ENCODE measurements at places on chromosomes 12 and 14.

DNA sequence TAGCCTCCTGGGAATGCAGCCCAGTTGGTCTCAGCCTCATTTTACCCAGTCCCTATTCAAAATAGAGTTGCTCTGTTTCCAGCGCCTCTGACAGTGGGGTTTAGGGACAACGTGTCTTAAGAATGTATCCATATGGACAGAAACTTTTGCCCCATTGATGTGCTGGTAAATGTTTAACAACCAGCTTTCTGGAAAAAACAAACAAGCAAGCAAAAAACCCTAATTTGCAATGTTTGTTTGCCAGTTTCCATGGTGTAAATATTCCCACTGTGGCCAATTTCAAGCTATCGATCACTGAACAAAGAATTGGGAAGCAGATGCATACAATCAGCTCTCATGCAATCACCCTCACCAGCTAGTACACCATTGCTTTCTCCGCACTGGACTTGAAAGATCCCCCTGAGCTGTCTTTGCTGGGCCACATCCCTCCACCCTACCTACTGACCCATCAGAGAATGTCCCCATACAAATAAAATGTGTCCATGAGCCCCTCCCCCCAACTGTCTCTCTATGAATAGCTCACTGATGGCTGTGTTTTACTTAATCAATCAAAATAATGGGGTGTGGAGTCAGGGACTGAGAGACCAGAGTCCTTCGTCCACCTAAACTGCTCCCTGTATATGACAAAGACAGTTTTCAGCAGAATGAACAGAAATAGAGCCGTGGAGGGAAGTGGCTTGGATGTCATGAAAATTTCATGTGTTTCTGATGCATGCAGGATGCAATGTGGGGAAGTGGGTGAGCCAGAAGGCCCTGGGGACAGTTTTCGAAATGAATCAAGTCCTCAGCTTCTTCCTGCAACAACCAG lies 40.8 kb downstream of the CCDC60 start:
- DNase-seq: no peak

- DNase-seq: no peak
These were observed 2.7 kb downstream of the SDR9C7 start for GRCh38 chr12:56931474-56931978.

- DNase-seq: no peak
These were observed 4.9 kb upstream of the HDAC7 start for GRCh38 chr12:47824635-47825034.

DNA sequence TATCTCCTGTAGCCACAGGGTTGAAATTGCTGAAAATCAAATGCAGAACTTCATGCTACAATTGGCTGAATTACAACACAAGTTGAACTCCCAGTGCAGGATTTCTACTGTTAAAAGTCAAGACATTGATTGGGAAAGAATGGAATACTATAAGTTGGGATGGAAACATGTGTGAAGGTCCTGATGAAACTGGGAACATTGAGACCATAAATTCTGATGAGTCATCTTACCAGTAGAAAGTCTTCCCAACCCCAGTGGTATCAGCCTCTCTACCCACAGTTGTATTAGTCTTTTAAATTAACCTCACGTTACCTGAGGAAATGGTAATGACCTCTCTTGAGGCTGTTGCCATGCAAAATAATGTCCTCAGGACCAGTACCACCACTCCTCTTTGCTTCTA lies 27.4 kb upstream of the DYRK2 start:
- DNase-seq: no peak

DNA sequence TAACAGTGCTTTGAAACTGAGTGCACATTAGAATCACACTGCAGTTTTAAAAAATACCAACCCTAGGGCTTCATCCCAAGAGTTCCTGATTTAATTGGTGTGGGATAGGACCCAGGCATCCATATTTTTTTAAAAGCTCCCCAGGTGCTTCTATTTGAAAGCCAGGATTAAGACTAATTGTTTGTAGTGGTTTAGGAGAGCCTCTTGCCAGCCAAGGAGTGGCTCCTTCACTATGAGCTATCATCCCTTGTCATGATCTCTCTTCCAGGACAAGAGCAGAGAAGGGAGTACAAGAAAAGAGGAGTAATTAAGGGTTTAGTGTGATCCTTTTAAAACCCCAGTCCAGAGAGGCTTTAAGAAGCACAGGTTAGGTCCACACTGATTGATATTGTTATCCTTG lies 178.0 kb downstream of the CAND1 start:
- no peak for DNase-seq

DNA sequence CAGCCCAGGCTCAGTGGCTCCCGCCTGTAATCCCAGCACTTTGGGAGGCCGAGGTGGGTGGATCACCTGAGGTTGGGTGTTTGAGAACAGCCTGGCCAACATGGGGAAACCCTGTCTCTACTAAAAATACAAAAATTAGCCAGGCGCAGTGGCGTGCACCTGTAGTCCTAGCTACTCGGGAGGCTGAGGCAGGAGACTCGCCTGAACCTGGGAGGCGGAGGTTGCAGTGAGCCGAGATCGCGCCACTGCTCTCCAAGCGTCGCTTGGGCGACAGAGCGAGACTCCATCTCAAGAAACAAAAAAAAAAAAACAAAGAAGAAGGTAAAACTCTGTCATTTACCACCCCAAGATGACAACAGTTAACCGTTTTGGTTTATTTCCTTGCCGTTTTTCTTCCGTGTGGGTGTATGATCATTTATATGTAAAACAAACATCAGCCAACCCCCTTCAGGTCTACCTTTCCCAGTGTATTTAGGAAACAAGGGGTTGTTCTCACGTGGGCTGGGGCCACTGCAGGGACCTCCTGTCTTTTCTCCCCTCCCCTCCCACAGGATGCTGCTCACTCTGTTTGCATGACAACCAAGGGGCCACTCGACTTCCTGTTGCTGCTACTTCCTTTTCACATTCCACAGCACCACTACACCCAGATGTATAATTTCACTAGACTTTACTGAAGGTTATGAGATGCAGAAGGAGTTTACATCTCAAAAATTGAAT lies 13.6 kb downstream of the TTC9 start:
- DNase-seq: no peak

- DNase-seq: no peak
These were observed 22.8 kb upstream of the MMP17 start for GRCh38 chr12:131805421-131805820.

DNA sequence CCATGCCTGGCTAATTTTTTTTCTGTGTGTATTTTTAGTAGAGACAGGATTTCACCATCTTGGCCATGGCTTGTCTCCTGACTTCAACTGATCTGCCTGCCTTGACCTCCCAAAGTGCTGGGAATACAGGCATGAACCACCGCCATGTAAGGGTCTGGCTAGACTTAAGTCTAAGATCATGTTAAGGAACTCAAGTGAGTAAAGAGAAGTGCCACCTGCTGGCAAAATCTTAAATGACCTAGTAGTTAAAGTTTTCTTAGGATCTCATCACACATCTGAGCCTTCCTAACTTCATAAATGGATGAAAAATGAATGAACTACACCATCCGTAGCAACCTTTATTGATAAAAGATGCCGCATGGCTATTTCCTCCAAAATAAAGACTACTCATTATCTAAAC lies 1.7 kb upstream of the C12orf56 start:
- no peak for DNase-seq

GRCh38 chr12:64098709-64099354 lies 123.3 kb downstream of the KICS2 start:
- no peak for DNase-seq

DNA sequence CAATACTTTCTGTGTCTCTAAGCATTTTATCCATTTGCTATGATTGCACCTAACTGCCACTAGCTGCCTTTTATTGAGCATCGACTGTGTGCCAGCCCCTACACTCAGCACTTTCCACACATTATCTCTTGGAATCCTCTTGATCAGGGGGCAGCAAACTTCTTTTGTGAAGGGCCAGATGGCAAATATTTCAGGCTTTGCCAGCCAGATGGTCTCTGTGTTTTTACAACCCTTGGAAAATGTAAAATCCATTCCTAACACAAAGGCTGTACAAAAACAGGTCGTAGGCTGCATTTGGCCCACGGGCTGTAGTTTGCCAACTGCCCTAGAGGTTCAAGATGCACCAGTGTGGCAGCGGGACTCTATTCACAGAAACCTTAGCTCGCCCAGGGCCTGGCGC lies 19.5 kb downstream of the FOXN4 start:
- no peak for DNase-seq

DNA sequence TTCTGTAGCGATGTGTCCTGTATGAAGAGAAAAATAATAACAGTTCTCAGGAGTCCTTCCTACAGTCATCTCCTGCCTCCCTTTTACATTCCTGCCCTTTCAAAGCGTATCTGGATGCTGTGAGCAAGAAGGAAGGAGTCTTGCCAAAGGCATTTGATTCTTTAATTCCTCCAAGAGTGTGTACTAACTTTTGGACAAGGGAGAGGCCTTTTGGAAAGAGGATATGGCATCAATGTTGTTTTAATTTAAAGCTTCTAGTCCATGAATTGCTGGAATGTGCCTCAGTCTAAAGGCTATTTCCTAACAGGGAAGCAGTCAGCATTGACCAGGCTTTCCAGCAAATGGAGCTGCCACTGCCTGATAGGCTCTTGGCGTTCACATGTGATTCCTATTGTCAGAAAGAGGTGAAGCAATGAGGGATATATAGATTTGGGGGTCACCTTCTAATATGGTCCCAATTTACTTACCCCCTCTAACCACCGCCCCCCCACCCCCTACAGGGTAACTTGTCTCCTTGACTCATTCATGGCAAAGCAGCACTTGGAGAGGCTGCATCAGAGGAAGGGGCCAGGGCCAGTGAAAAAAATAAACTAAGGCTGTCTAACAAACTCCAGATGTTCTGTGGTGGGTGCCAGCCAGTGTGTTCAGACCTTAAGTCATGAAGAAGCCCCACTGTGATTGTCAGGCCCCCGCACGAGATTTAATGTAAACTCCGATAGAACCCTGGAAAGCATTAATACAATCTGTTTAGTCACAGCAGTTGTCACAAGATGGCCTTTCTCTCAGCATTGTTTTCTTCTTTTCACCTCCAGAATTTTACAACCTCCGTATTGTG lies 220.3 kb downstream of the FBXL14 start:
- no peak for DNase-seq

GRCh38 chr12:51911307-51911706 lies 4.0 kb downstream of the ACVRL1 start:
- DNase-seq: no peak

- no peak for DNase-seq
These were observed 96.8 kb downstream of the PPHLN1 start for GRCh38 chr12:42422785-42423184.

- DNase-seq: no peak
These were observed 15.2 kb upstream of the LUM start for GRCh38 chr12:91126516-91126915.

- no peak for DNase-seq
These were observed 31.7 kb upstream of the SLC38A4 start for GRCh38 chr12:46857486-46857885.

DNA sequence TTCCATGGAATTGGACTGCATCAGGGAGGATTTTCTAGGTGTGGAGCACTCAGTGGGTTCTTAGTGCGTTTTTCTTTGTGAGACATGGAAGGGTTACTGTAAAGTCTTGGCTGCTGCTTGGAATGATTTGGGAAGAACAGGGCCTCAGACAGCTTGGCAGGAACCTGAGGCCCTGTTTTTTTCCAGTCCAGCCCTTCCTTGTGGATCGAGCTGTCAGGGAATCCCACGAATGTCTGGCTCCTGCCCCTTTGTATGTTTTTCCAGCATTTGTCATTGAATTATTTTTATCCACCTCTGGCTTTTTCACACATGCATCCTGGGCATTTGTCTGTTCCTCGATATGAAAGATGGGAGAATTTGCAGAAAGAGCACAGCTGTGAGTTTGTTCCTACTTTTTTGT lies 158.5 kb downstream of the TGFB3 start:
- DNase-seq: no peak

DNA sequence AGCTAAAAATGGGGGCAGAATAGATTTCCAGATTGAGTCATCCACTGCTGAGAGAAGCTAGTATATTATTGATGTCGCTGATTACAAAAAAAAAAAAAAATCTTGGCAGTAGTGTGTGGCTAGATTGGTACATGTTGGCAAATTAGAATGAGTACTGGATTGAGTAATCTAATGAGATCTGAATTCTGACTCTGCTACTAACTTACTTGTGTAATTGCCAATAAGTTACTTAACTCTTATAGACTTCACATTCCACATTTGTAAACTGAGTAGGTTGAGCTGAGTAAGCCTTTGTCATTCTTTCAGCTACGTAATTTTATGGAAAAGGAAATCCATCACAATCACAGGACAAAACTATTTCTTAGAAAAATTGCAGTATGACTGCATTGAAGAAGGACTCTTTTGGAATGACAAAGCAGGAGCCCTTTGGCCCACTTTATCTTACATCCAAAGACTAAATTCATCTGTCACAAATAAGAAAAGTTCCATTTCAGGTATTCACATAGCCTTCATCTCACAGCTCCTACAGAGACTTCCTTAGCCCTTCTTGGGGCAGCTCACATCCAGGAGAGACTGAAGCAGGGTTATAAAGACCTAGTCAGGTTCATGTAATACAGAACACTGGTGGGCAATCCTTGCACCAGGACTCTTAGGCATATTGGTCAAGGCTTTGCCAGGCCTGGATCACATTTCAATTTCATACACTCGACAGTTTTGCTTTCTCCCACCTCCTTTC lies 197.3 kb upstream of the CPNE8 start:
- no peak for DNase-seq

- DNase-seq: no peak
These were observed 80.3 kb downstream of the PPM1A start for GRCh38 chr14:60329274-60329673.

DNA sequence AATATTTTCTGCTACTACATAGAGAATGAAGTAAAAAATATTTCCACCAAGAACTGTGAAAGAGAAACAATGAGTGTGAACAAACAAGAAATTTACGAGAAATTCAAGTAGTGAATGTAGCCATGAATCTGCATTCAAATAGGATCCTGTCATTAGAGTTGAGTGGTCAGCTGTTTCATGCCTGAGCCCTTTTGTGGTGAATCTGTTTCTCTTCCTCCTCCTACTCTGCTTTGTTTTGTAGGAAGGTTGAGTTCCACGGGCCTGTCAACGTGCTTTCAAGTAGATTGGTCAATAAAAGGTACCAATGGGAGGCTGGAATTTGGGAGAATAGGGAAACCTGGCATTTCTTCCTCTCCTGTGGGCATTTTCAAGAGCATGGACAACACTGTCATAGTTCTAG lies 1749.6 kb upstream of the FLRT2 start:
- no peak for DNase-seq

- no peak for DNase-seq
These were observed 73.5 kb downstream of the TNFAIP2 start for GRCh38 chr14:103196716-103197115.

GRCh38 chr12:1767407-1768090 lies 52.8 kb upstream of the LRTM2 start:
- DNase-seq: no peak

GRCh38 chr12:124947013-124947412 lies 32.6 kb upstream of the UBC start:
- DNase-seq: no peak

DNA sequence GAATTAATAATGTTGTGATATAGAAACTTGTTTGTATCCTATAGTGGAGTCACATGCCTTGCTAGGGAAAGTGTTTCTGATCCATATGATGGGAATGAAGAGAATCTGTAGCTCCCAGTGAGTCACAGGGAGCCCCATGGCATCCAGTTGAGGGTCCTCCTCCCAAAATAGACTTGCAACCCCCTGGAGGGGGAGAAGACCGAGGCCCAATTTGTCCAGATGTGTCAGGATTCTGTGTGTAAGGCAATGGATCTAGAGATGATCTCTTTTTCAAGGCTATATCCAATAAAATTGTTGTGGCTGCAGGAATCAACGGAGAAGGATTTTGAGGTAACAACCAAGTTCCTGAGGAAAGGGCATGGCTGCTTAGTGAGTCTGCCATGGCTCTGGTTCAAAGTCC lies 121.8 kb downstream of the BCL11B start:
- DNase-seq: no peak

Data from activated naive CD8-positive, alpha-beta T cell treated with anti-CD3 and anti-CD28 coated beads, Interleukin-2, amount 50 U/mL, for 16 hours (primary cell).